Stimulated activated CD4-positive, alpha-beta T cell treated with anti-CD3 and anti-CD28 coated beads, Interleukin-2, amount 100 ng/mL, for 48 hours (primary cell): ENCODE measurements at places on chromosomes 2 and 18.

DNA sequence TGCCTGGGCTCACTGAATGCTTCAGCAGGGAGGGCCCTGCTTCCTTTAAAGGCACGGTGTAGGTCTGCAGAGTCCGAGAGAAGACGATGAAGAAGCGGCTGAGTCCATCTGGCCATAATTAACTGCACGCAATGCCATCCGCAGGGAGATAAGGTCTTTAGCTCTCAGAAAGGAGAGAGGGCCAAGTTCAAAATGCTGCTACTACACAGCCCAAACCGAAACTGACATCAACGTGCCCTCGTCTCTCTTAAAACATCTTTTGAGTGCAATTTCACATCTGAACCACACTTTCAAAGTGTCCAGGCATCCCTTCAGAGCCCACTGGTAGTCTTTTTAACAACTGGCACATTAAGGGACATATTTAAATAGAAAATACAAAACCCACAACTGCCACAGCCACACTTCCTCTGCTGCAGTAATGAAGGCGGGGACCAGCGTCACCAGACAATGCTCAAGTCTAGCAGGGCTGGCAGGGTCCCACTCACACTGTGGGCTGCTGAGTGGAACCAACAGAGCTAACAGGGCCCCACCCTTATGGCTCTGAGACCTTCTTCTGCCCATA lies 35.8 kb downstream of the ST3GAL5 start:
- DNase-seq, result peak; percentile 38

- no peak for DNase-seq
Observed at GRCh38 chr2:25372405-25373268, 30.9 kb upstream of the DNMT3A start.

DNA sequence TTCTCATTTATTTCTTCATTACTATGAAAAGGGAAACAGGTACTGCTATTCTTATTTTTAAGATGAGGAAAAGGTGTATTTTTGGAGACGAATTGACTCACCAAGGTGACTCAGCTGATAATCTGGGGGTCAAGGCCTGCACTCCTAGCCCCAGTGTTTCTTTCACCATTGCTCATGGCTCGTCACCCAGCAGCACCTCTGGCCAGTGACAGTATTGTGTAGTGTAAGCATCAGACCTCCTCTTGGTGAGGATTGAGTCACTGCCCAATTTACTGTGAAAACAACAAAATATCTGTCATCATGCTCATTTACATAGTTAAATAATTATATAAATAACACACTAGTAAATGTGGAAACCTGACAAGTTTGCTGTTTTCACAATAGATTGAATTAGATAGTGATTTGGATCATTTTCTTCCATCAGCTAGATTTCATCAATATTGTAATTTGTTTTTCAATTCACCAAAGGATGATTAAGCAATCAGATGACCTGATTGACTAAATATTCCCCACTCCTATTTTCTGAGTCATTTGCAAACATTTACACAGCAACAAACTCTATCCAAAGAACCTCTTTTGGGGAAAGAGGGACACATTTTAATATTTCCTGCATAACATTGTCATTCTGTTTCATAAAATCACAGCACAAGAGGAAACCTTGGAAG lies 492.8 kb upstream of the RAB12 start:
- DNase-seq, result no peak

DNA sequence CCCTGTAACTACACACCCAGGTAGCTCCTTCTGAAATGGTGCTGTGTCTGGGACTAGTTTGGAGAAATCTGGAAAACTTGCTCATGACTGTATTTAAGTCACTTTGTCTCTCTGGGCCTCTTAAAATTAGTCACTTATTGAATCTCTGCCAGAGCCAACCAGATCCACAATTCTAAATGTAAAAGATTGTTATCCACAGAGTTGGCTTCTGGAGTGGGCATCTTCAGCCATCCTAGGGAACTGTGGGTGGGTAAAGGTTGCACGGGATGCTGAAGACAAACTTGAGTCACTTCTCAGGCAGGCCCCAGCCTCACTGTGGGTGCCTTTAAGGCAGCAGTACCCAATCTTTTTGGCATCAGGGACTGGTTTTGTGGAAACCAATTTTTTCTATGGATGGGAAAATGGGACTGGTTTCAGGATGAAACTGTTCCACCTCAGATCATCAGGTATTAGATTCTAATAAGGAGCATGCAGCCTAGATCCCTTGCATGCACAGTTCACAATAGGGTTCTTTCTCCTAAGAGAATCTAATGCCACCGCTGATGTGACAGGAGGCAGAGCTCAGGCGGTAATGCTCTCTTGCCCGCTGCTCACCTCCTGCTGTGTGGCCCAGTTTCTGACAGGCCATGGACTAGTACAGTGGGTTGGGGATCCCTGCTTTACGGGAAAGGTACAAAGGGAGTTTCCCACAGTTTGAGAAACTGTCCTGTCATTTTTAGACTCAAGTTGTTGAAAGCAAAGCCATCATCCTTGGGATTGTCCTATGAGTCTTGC lies 98.3 kb upstream of the SPRED2 start:
- DNase-seq, result no peak

- no peak for DNase-seq
Observed at GRCh38 chr2:241540401-241540770, 18.2 kb upstream of the BOK start.

DNA sequence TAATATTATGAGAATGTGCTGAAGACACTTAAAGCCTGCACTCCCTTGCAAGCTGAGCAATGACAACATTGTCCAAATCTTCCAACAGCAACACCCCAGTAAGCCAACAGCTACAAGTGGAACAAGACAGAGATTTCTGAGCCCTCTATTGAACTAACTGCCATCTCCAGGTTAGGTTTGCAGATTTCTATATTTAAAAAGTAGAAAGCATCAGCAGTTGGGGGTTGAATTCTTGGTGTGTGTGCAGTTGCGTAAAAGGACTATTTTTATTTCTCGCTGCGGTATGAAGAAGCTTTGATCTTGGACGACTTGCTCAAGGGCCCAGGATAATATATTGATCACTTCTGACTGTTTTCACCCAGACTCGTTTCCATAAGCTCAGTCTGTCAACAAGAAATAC lies 106.2 kb upstream of the ZFP36L2 start:
- no peak for DNase-seq

DNA sequence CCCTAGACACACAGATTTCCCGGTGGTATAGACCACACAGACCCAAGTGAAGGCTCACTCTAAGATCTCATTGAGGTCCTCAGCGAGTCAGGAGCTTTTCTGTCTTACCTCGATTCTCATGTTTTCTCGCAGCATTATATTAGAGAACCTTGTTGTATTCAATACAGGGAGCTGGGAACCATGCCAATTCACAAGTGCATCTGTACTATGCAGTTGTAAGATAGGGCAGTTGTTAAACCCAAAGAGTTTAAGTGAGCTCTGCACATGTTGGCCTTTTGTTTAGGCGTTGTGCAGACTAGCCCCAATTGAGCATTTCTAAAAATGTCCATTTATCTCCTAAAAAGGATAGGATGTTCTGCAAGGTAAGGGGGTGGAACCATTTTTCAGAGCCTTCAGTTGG lies 59.6 kb downstream of the FEZ2 start:
- no peak for DNase-seq

DNA sequence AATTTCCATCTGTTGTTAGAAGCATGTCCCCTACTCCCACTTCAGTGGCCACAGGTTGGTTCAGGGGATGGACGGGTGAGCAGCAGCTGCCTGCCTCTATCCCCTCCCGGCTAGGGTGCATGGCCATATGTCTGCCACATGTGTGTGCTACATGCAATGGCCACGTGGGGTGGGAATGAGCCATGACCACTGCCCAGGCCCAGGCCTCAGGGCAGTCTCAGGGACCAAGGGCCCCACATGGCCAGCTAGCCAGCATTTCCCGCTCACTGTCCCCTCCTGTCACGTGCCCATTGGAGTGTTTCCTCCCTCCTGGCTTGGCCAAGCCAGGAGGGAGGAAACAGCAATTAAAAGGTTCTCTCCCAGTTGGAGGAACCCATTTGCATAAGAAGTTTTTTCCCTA lies 117.1 kb downstream of the KCNS3 start:
- DNase-seq, result no peak

- DNase-seq, result no peak
Observed at GRCh38 chr2:65613968-65614555, 181.7 kb upstream of the SPRED2 start.

DNA sequence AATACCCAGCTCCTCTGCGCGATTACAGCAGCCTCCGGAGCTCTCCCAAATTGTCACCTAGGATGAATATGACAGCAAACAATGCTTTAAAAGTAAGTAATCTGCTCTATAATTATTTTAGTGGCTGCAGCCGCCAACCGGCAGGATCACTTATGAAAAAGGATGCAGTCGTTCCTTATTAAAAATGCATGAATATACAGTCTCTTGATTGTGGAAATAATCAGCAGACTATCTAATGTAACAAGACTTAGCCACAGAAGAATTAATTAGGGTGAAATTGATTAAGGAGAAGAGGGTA lies 71.8 kb upstream of the STPG4 start:
- no peak for DNase-seq

GRCh38 chr2:72015266-72015665 lies 132.4 kb downstream of the CYP26B1 start:
- no peak for DNase-seq

GRCh38 chr2:45293182-45293581 lies 283.9 kb upstream of the SIX2 start:
- DNase-seq, result no peak

GRCh38 chr18:74906184-74906583 lies 302.8 kb downstream of the PTGR3 start:
- DNase-seq, result no peak

- no peak for DNase-seq
Observed at GRCh38 chr2:85129861-85130260, 3.3 kb upstream of the TCF7L1 start.

GRCh38 chr2:40915651-40916050 lies 463.8 kb upstream of the SLC8A1 start:
- no peak for DNase-seq

DNA sequence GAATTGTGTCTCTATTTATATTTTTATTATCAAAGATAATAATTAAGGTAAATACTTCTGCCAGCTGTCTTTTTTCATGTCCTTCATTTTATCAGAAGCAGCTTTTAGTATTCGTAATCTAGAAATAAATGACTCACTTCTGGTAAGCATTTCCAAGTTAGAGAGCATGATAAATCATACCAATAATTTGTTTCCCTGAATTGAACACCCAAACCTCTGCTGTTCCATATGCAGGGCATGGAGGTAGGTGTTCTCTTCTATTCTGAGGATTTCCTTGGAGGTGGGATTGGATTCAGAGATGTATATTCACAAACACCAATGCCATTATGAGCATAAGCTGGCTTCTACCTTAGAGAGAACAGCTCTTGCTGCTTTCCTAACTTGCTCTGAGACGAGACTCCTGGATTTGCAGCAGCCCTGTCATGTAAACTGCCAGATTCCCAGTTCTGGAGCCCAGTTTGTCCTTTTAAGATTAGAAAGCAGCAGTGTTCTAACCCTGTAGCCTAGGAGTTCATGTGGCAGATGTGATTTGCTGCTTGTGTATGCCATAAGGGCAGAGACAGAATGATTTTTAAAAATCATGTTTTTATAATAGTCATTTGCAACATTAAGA lies 47.5 kb downstream of the SKA1 start:
- no peak for DNase-seq

GRCh38 chr2:73987109-73987947 lies 2.6 kb downstream of the TET3 start:
- DNase-seq, result no peak
